WTC11 (cell line): ENCODE measurements at places on chromosomes 3 and 15.

DNA sequence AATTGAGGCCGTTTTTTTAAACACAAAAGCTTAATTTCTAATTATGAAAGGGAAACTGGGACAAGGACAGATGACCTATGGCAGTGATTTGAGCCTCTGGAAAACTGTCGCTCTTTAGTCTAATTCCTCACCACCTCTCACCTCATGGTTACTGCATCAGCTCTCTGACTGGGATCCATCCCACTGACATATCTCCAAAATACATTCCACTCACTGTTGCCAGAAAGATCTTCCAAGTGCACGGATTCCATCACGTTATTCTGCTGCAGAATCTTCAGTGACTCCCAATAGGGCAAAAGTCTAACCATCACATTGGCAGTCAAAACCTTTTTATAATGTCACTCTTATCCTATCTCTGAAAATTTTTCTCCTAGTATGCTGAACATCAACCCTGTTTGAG, 132.3 kb upstream of the MB21D2 start:
- H3K27ac ChIP-seq = no peak overlapping the region
- H3K36me3 ChIP-seq = no peaks in the 10 kb centered on the region
- no peak for DNase-seq
- H3K27me3 ChIP-seq = no peaks in the 10 kb centered on the region
- H3K4me3 ChIP-seq = no peak overlapping the region

DNA sequence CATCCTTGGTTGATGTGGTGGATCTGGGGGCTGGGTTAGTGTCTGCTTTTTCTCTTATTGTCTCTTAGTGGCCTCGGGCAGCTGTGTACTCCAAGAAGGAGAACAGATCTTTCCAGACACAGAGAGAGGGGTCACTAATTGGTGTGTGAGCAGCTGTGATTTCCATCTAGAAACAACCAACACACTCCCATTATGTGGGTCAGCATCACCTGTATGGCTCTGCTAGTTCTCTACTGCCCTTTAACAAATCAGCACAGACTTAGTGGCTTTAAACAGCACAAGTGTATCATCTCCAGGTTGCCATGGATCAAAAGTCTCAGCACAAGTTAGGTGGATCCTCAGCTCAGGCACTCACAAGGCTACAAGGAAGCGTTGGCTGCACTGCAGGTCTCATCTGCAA, 156.8 kb downstream of the LRTM1 start:
- no peak overlapping the region for H3K27ac ChIP-seq
- no peaks in the 10 kb centered on the region for H3K27me3 ChIP-seq
- no peak overlapping the region for H3K4me3 ChIP-seq
- H3K4me1 ChIP-seq = peaks cover 27% of the 10 kb centered on the region
- H3K36me3 ChIP-seq = 0 out of 2 replicates have a peak, but pooled peaks cover 2% of the 10 kb centered on the region

- no peak overlapping the region for H3K27ac ChIP-seq
- H3K27me3 ChIP-seq = no peaks in the 10 kb centered on the region
- no peak for DNase-seq
- H3K4me1 ChIP-seq = peaks cover 6% of the 10 kb centered on the region
- H3K4me3 ChIP-seq = no peak overlapping the region
- peaks cover 3% of the 10 kb centered on the region for H3K36me3 ChIP-seq
Observed at GRCh38 chr3:23175341-23176083, 27.6 kb upstream of the UBE2E2 start.

DNA sequence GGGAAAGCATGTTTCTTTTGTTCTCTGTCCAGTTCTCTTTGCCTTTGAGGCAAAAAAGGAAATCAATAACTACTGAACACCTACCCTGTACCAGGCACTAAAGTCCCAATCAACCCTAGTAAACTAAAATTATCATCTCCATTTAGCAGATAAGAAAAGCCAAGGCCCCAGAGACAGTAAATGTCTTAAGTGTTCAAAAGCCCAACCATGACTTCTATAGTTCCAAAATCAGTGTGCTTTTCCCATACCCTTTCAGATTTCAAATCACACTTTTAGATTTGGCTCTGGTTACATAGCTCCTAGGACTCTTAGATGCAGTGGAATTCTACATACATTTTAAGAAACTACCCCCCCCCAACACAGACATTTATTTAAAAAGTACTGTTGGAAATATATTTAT, 63.5 kb downstream of the UACA start:
- no peak overlapping the region for H3K27ac ChIP-seq
- H3K27me3 ChIP-seq = no peaks in the 10 kb centered on the region
- H3K36me3 ChIP-seq = no peaks in the 10 kb centered on the region
- peaks cover 53% of the 10 kb centered on the region for H3K4me1 ChIP-seq
- no peak for DNase-seq
- no peak overlapping the region for H3K4me3 ChIP-seq

DNA sequence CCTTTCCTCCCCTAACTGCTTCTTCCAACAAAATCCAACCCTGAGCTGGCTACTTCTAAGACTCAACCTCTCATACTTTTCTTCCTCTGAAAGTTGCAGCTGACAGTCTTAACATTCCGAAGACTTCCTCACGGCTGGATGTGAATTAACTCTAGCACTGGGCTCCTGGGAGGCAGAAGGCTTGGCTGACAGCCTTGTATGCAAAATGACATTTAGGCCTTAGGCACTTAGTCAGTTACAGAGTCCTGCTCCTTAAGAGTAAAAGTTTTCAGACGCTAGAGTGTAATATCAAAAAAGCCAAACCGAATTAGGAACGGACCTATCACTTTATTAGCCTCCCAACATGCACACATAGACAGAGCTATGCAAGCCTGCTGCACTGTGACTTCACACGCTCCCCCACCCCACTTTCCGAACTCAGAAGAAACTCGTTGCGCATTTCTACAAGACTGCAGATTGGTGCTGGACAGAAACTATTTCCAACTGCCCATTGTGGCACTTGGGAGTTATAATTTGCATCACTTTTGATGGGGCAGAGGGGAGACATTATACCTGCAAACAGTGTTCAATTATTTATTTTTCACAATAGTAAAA, 15.5 kb upstream of the ANXA2 start:
- DNase-seq = no peak
- H3K36me3 ChIP-seq = no peaks in the 10 kb centered on the region
- H3K27me3 ChIP-seq = no peaks in the 10 kb centered on the region
- H3K4me3 ChIP-seq = no peak overlapping the region

DNA sequence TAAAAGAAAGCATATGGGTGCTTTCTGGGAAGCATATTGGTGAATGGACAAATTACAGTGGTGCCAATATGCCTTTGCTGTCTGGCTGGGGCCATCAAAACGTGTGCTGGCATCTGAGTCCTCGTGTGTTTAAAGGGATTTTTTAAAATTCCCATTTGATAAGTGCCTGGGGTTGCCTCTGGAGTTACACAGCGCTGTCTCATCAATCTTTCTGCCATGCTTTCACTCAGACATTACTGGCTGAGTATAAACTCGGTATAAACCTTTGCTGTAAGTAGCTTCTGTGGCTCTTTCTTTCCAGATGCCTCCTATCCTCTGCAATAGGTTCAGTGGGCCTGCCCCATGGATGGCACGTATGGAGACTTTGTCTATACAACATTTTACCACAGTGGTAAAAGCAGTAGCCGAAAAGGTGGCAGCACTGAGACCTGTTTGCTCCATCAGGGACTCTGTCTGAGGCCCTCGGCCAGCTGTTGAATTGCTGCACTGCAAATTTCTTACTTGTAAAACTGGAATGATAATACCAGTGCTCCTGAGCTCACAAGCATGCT, 195.5 kb downstream of the LPP start:
- peak overlapping the region; percentile 1; the same call in 1 of the 2 replicates for H3K27ac ChIP-seq
- peaks cover 13% of the 10 kb centered on the region for H3K4me1 ChIP-seq
- no peaks in the 10 kb centered on the region for H3K27me3 ChIP-seq
- no peak overlapping the region for H3K4me3 ChIP-seq
- DNase-seq = peak; percentile 27
- no peaks in the 10 kb centered on the region for H3K36me3 ChIP-seq

GRCh38 chr3:133944641-133945380, 49.1 kb upstream of the RAB6B start:
- H3K27me3 ChIP-seq = peaks cover 4% of the 10 kb centered on the region; the same call in 1 of the 2 replicates
- H3K27ac ChIP-seq = no peak overlapping the region
- H3K4me3 ChIP-seq = no peak overlapping the region
- no peak for DNase-seq

GRCh38 chr3:112979244-112979832, 4.4 kb upstream of the CD200R1 start:
- H3K4me1 ChIP-seq = no peaks in the 10 kb centered on the region
- H3K27ac ChIP-seq = no peak overlapping the region
- no peak for DNase-seq
- H3K4me3 ChIP-seq = no peak overlapping the region

- H3K27ac ChIP-seq = no peak overlapping the region
- no peak overlapping the region for H3K4me3 ChIP-seq
- H3K27me3 ChIP-seq = no peaks in the 10 kb centered on the region
- H3K36me3 ChIP-seq = no peaks in the 10 kb centered on the region
- no peak for DNase-seq
Observed at GRCh38 chr15:77577366-77577950, 55.3 kb downstream of the LINGO1 start.

GRCh38 chr15:83285979-83286553, 1.6 kb upstream of the BNC1 start:
- no peak overlapping the region for H3K27ac ChIP-seq
- no peak for DNase-seq
- H3K4me3 ChIP-seq = peak overlapping the region; percentile 32
- no peaks in the 10 kb centered on the region for H3K36me3 ChIP-seq

DNA sequence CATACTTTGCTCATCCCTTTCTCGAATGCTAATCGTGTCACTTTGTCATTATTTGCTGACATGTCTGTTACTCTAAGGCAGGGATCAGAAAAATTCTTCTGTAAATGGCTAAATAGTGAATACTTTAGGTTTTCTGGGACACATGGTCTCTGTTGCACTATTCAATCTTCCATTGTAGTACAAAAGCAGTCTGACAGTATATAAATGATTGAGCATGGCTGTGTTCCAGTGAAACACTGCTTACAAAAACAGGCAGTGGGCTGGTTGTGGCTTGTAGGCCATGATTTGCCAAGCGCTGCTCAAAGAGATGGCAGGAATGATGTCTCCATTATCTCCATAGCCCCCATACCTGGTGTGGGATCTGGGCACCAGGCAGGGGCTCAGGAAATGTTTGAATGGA, 45.6 kb downstream of the TMEM266 start:
- no peak overlapping the region for H3K4me3 ChIP-seq
- H3K4me1 ChIP-seq = peaks cover 19% of the 10 kb centered on the region
- DNase-seq = no peak
- no peak overlapping the region for H3K27ac ChIP-seq
- peaks cover 8% of the 10 kb centered on the region for H3K36me3 ChIP-seq
- H3K27me3 ChIP-seq = no peaks in the 10 kb centered on the region
